CD4-positive, alpha-beta T cell treated with Interleukin-17A for 1 hour (primary cell): ENCODE measurements at places on chromosomes 5 and 9.

DNA sequence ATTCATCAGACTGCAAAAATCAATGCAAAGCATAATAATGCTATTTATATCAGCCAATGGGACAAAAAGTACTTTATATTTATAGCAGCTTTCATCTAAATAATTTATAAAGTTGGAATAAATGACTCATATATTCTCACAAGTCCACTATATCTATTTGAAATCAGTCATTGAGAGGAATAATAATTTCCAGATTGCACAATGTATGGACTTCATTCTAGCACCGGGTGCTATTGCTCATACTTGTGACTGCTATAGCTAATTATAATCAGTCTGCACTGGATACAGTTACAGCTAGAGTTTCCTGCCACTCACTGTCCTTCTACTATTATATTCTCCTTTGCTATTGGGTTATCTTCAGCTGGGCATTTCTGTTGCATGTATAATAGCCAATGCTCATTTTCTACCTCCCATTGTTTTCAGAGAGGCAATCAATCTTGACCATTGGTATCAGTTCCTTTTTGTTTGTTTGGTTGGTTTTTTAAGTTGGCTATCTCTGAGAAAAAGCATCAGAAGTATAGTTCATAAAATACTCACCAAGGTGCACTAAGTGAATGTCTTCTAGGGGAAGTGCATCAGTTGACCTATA is 1.9 kb downstream of the CDH18 start:
- no peak for DNase-seq

- DNase-seq, result peak; percentile 85
Observed at GRCh38 chr5:109689740-109690241, at the start of gene MAN2A1. Gene MAN2A1, plus strand, starts transcription at chr5:109689927. Its CDS starts 491 bp downstream, at chr5:109690418.

DNA sequence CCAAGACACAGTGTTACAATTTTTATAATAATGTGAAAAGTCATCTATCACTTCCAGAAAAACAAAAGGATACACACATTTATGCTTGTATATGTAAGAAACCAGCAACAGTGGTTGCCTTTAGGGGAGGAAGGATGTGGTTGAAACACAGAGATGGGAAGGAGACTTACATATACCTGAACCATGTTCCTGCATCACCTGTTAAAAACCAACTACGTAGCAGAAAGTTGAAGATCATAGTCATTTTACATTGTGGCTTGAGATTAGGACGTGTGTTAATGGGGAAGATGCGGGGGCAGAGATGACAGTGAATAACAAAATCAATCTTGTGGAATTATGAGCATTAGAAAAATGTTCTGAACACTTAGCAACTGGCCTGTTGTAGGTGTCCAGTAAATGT is 307.3 kb downstream of the MLLT3 start:
- DNase-seq, result peak; percentile 51

- DNase-seq, result no peak
Observed at GRCh38 chr5:97544678-97545077, 361.6 kb upstream of the RIOK2 start.

GRCh38 chr5:90128551-90128950 is 281.0 kb downstream of the CETN3 start:
- DNase-seq, result no peak

- no peak for DNase-seq
Observed at GRCh38 chr9:20980832-20981455, 50.5 kb downstream of the HACD4 start.

DNA sequence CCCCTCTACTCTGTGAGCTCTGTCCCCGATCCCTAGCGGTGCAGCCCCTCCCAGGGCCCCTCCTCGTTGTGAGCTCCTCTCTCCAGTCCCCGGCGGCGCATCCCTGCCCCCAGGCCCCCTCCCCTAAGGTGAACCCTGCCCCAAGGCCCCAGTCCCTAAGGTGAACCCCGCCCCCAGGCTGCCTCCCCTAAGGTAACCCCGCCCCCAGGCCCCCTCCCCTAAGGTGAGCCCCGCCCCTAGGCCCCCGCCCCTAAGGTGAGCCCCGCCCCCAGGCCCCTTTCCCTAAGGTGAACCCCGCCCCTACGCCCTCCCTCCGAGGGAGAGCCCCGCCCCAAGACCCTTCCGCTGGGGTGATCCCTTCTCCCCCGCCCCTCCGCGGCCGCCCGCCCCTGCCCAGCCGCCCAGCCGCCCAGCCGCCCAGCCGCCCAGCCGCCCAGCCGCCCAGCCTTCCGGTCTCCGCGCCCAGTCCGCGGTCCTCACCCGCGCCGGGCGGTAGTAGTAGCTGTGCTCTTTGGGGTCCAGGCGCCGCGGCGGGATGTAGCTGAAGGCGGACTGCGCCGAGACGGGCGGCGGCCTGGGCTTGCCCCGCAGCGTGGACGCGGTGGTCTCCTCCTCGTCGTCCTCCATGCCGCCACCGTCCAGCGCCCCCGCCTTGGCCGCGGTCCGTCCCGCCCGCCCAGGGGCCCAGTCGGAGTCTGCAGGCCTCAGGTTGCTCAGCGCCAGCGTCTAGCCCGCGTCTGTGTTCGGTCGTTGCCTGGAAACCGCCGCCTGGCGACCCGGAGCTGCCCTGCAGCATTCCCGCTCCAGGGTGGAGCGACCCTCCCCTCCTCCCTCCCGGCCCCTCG is at the start of gene CFAP90:
TSS of gene CFAP90 (minus strand) at position 739 of the 845 bp plus-strand sequence. CDS start at position 627, 112 bp downstream.
- DNase-seq, result peak; percentile 37

GRCh38 chr5:945691-946551 is 53.2 kb downstream of the TRIP13 start:
- no peak for DNase-seq

GRCh38 chr9:35757226-35757891 is 3.3 kb upstream of the MSMP start:
- DNase-seq, result peak; percentile 21

DNA sequence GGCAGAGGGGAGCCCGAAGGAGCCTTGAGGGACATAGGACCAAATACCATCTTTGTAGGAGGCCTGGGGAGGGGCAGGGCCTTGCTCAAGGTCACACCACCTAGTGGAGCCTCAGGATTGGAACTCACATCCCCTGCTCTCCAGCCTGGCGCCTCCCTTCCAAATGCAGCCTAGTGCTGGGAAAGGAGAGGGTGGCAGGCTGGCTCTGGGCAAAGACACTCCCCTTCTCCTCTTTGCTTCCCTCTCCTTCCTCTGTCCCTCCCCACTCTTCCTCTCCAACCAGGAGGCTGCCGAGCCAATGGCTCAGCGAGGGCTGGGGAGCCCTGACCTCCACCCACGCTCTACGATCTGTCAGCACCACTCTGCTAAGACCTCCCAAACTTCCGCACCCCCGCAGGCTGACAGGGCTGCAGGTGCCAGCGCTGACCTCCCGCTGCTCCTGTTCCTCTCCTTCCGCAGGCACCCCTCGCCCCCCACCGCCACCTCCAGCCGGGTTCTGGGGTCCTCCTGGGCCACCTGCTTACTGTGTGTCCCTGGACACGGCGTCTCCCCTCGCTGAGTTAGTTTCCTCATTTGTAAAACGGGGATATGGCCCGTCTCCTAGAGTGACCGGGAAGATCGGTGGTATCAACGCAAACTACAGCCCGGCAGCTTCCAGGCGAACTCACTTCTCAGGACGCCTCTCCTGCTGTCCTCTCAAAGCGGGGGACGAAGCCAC is 52.9 kb downstream of the C9orf50 start:
- no peak for DNase-seq

DNA sequence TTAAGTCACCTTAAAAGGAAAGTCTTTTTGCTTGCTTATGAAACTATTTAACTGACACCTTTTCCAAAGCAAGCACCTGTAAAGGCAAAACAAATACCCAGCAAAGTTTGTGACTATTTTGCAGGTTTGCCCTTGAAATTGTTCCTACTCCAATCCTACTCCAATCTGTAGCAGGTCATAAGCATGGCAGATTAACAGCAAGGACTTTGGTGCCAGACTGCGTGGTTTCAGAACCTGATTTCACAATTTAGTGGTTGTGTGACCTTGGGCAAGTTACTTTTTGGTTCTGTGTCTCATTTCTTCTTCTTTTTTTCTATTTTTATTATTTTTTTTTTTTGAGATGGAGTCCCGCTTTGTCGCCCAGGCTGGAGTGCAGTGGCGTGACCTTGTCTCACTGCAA is 282.1 kb downstream of the RFX3 start:
- no peak for DNase-seq

GRCh38 chr9:31520301-31521085 is 864.0 kb upstream of the ACO1 start:
- DNase-seq, result no peak

DNA sequence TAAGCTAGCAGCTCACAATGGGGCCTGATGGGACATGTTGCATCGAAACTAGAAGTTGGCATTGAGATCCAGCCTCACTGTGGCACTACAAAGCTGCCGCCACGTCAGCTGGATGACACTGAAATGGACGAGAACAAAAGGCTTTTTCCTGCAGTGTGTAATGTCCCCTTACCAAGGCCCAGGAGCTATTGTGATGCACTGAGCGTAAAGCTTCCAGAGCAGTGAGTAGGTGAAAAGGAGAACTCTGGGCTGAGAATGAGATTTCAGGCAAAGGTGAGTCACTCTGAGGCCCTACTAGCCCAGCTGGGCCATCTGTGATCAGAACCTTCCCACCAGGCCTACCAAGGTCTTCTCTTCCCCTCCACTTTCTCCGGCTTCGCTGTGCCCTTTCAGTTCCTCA is 528.1 kb upstream of the KLF4 start:
- DNase-seq, result no peak

GRCh38 chr9:112861638-112862555 is 28.8 kb downstream of the SLC46A2 start:
- no peak for DNase-seq
